M059J (cell line): ENCODE measurements at places on chromosomes 4 and X. TPM values are rescaled to one million over a fixed set of nuclear protein-coding genes. Genes with fewer than 3 reads are reported as not detected.

DNA sequence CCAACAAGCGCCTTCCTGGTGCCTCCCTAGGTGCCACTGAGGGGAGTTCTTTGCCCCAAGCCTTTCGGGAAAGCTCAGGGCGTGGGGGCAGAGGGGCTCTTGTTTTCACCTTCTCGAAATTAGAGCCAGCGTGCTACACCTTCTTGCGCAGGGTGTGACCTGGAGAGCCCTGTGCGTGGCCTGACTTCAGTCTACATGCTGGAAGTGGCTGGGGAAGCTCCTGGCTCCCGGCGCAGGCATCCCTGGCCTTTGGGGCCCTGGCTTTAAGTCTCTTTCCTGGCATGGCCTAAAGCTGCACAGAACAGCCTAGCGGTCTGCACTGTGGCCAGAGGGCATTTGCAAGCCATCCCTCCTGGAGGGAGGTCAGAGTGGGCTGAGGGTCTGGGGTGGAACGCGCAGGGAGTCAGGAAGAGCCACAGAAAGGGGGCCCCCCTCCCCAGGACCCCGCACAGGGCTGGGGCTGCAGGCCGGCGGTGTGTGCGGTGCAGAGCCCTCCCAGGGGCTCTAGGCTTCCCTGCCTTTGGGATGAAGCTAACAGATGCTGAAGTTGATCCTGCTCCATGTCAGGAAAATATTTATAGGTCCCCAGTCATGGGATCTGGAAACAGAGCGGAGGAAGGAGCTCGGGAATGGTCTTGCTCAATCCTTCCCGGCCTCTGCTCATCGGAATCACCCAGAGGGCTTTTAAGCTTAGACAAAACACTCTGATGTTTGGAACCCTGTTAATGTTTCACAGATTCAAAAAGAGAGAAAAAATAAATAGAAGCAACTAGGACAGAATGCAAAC lies 781 bp upstream of the SPON2 start:
- DNase-seq: no peak

DNA sequence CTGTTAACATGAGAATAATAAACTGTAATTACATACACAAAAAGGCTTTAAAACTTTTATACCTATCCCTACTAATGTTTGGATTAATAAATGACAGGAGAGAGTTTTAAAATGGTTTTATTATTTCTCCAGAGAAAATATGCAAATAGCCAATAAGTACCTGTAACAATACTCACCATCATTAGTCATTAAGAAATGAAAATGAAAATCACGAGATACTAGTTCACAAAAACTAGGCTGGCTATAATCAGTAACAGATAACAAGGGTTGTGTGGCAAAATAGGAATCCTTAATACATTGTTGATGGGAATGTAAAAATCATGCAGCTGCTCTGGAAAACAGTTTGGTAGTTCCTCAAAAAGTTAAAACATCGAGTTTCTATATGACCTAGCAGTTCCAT lies 25.2 kb upstream of the AP1AR start:
- no peak for DNase-seq

- no peak for DNase-seq
Measured at GRCh38 chr4:98406819-98407218, 145.6 kb downstream of the RAP1GDS1 start.

DNA sequence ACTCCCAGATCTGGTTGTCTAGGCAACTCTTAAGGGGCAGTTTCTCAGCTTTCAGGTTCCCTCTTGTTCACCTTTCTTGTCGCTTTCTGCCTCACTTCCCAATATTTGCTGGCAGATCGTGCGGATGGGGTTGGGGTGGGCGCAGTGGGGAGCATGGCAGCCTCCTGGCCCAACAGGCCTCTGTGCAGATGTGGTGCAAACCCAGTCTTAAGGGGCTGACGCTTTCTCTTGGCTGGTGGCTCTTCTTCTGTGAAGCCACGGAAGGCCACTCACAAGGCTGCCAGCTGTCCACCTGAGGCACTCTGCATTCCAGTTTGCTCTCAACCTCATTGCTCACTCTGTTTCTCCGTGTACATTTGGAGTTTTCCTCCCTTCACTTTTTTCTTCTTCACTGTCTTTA lies 61.7 kb downstream of the NBDY start:
- no peak for DNase-seq

- DNase-seq: peak; percentile 56
Measured at GRCh38 chrX:87900320-87900908, 382.8 kb downstream of the KLHL4 start.

Gene CDX4
- not detected in 2 replicates for total RNA-seq

GRCh38 chrX:125131164-125131563 lies 188.5 kb upstream of the TEX13C start:
- DNase-seq: peak; percentile 2

- no peak for DNase-seq
Measured at GRCh38 chrX:151225843-151226242, 49.5 kb downstream of the GPR50 start.

DNA sequence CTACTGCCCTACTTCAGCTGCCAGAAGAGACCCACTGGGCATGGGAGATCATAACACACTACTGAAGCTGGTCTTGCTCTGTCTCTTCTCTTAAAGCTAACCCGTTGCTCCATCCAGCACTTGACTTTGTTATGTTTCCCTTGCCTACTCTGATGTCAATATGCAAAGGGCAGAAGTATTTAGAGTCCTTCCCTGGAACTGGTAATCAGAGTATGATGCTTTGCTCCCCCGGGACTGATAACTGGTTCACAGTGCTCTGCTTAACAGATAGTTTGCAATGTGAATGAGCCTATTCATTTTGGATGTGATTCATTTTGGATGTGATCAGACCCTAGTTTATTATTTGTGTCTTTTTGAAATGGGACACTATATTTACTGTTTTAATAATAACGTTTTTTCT lies 12.3 kb upstream of the UCP1 start:
- DNase-seq: no peak

GRCh38 chrX:113833096-113834055 lies 750.5 kb upstream of the HTR2C start:
- peak; percentile 36 for DNase-seq

- peak; percentile 61 for DNase-seq
Measured at GRCh38 chr4:54077812-54078211, 13.4 kb upstream of the CHIC2 start.

GRCh38 chrX:119981286-119982070 lies 37.9 kb upstream of the NKAP start:
- DNase-seq: peak; percentile 49

DNA sequence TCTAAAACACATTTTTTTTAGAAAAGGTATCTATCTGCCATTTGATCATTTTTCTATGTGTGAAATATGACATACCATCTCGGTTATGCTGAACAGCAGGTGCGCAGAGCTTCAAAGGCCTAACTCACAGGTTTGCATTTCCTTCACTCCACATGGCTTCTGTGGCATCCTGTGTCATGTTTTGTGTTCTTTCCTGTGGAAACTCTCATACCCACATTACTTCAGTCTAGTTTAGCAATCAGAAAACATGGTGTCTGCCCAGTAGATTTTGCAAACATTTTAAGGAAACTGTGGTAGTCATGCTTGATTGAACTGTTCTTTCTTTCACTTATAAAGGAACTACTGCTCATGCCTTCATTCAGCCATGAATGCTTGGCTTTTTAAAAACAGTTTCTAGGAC lies 11.3 kb upstream of the ARAP2 start:
- no peak for DNase-seq

Gene MAN2B2
- total RNA-seq: 22.2 and 28.8 TPM in 2 replicates

DNA sequence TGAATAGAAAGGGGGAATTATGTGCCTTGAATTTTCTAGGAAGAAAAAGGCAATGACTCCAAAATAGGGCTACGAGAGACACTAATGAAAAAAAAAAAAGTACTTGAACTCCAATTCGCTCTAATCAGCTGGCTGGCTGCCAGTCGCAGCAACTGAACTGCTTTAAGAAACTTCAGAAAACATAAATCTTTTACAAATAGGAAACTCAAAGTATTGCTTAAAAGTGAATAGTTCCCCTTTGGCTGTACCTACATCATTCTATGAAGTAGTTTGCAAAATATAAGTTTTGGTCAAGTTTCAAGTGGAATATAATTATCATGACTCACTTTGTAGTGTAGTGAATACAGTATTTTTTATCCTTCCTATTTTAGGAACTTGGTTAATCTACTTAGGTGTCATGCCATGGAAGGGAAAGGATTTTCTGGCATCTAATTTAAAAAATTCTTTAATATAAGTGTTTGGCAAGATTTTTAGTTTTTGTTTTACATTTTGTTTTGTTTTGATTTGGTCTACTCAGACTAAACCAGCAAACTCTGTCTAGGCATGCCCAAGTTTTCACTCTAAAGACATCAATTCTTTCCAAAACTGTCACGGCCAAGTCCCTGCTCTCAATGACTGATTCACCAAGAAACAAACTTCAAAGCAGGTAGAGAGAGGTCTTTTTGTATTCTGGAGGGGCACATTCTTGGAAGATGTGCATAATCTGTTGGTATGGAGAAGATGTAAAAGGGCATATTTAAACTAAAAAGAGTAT lies 382.4 kb upstream of the GALNT7 start:
- DNase-seq: no peak

GRCh38 chrX:47797084-47797483 lies 39.6 kb upstream of the ZNF81 start:
- no peak for DNase-seq

Gene RTL5
- 0.12 and 0.39 TPM in 2 replicates for total RNA-seq

- DNase-seq: no peak
Measured at GRCh38 chr4:89997171-89997704, 102.6 kb downstream of the MMRN1 start.

GRCh38 chr4:126057371-126057770 lies 742.6 kb downstream of the FAT4 start:
- DNase-seq: no peak

DNA sequence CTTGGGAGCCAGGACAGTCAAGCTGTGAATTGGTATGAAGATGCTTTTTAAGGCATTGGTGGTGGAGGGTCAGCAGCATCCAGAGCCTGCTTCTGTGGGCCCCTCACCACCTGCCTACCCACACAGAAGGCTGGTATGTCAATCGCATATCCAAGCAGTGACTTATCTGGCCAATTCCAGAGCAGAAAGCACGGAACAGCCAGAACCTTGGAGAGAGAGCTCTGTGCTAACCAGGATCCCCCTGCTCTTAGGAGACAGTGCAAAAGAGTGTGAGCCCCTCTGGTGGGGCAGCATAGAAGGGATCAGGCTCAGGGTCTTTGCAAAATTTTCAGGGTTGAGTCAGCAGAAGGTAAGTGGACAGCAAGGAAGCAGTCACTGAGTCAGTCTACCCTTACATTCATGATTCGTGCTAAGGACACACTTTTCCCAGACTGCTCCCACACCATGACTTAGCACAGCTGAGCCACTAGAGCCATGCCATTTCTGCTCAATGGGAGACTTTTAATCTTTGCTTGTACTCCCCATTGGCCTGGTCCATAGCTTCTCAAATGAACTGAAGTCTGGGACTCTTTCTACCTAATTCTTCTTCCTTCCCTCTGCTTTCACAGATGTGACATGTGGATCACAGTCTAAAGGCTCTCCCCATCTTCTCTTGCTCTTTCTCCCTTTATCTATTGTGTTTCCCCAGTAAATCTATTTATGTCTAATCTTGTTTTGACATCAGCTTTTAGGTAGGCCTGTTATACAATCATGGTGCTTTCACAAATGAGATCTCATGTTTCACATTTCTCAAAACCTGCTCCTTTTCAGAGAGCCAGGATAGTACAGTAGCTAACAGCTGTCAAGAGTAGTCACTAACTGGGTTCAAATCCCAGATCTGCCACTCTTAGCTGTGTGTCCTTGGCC lies 20.0 kb downstream of the MORF4L2 start:
- peak; percentile 31 for DNase-seq

Gene GAGE12F
- not detected in 2 replicates for total RNA-seq

GRCh38 chr4:122861172-122861943 lies 34.7 kb downstream of the FGF2 start:
- DNase-seq: no peak

Gene DUSP21
- not detected in 2 replicates for total RNA-seq

Gene KIT
- total RNA-seq: 0.02 TPM in 1 of 2 replicates, not detected in the other

- DNase-seq: peak; percentile 76
Measured at GRCh38 chrX:101595739-101596419, 21.9 kb downstream of the ARMCX6 start.

Gene PDE5A
- total RNA-seq: 42.0 and 51.5 TPM in 2 replicates
